Calu3 (cell line): ENCODE measurements at places on chromosomes 5 and 9. TPM values are rescaled to one million over a fixed set of nuclear protein-coding genes. Genes with fewer than 3 reads are reported as not detected.

The COL15A1 gene
- not detected in 2 replicates for total RNA-seq

The HOMER1 gene
- total RNA-seq = 26.6 and 32.5 TPM in 2 replicates

The AOPEP gene
- 89.5 and 90.2 TPM in 2 replicates for total RNA-seq

DNA sequence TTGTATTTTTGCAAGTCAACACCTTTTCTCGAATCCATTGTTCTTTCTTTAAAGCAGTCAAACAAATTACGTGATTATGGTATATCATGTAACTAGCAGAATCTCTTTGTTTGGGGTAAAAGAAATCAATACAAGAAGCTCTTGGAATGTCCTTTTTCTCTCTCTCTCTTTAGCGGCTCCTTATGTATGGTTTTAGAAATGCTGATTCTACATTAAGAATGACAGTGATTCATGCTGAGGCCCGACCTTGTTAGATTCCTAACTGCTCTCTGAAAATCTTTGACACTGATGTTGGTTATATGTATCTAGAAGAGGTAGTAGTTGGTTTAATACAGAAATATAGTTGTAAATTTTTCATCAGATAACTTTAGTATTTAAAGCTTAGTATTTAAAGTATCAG lies 76.4 kb downstream of the SNX24 start:
- no peak for DNase-seq

The FAM78A gene
- not detected in 2 replicates for total RNA-seq

- no peak for DNase-seq
Observed at GRCh38 chr5:1478271-1479035, 33.2 kb upstream of the SLC6A3 start.

GRCh38 chr9:125889476-125890419 lies 142.6 kb downstream of the PBX3 start:
- DNase-seq = peak; percentile 4

The CD72 gene
- 0.38 and 0.73 TPM in 2 replicates for total RNA-seq

DNA sequence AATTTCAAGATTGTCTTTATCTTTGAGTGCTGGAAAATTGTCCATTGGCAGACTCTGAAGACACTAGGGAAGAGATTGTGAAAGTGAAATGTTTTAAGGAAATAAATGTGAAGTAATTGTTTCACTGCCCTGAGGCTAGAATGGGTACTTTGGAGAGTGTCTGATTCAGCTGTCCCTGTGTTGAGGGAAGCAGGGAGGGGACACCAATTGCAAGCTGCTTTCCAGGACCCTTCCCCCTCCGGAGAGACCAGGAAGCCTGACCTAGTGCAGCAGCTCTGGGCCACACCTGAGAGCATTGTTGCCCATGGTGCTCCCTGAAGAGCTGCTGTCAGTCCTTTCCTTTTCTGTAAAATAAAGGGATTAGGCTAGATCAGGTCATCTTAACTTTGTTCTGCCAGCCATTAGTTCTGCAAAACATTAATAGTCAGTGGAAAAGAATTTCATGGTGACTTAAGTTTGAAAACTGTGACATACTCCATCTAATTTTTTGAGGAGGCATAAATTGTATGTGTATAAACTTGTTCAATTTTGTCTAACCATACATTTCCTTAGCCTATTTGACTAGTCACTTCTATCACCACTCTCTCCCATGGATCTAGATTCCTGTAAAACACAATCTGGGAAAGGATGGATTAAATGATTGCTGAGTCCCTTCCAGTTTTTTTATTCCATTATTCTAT lies 18.8 kb downstream of the MAP1B start:
- peak; percentile 10 for DNase-seq

The ABHD17B gene
- 16.5 and 17.3 TPM in 2 replicates for total RNA-seq

The GPR150 gene
- 0.17 and 0.24 TPM in 2 replicates for total RNA-seq

The LCN6 gene
- total RNA-seq = not detected in 2 replicates

- DNase-seq = no peak
Observed at GRCh38 chr5:81717860-81718259, 33.0 kb downstream of the SSBP2 start.

The ADAMTS13 gene
- total RNA-seq = 4.7 and 5.8 TPM in 2 replicates

DNA sequence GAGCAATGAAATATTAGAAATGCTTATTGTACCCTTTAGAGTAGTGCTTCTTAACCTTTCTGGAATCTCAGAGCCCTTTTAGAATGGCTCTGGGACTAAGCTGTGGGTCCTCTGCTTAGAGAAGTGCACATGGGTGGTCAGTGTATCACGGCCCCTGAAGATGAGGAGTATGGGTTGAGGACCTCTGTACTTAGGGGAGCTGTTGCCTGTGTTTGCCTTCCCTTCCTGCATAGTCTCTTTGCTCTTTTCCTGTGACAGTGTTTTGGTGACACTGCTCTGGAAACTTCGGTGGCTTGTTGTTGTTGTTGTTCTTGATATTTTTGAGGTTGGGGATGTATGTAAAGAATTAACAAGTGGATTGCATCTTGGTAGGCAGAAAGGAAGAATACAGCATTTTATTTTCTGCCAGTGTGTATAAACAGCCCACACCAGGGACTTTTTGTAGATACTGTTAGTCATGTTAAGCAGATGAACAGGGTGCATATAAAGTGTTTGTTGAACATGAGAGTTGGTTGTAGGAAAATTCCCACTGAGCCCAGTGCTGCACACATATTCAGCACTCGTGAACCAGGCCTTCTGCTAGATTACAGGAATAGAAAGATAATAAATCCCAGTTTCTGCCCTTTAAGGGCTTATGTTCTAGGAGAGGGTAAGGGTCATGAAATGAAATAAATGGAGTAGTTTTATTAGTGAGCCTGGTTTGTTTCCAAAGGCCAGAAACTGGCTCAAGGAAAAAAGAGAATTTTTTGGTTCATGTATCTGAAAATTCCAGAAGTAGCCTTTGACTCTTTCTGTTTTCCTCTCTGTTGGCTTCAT lies 199.7 kb downstream of the ARHGAP26 start:
- no peak for DNase-seq

The DAB2 gene
- total RNA-seq = 9.5 and 12.4 TPM in 2 replicates

DNA sequence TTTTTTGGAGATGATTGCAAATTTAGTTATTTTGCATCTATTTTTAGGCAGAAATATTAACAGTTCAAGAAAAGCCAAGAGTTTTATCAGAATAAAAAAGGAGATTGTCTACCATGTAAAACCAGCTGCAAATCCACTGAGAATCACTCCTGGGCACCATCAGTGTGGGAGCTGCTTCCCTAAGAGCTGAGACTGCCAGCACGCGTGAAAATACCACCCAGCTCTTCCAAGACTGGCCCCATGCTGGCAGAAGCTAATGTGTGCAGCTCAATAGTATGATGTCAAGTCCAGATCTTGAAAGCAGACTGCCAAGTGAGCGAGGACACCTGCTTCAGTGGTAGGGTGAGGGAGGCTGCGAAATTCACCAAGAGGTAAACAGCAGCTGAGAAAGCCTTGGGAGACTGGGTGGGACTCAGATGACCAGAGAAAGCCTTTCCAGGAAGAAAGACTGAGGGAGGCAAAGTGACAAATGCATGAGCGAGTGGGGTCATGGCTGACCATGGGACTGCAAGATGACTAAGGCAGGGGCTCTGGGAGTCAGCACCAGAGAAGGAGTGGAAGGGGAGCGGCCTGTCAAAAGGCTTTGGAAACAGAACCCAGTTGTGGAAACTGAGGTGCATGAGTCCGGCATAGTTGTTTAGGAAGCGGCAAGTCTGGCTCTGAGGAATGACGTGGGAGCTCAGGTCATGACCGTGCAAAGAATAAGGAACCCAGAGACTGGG lies 200.9 kb downstream of the GADD45G start:
- no peak for DNase-seq

The ALDH7A1 gene
- total RNA-seq = 78.0 and 108 TPM in 2 replicates

The INIP gene
- 18.7 and 23.2 TPM in 2 replicates for total RNA-seq

DNA sequence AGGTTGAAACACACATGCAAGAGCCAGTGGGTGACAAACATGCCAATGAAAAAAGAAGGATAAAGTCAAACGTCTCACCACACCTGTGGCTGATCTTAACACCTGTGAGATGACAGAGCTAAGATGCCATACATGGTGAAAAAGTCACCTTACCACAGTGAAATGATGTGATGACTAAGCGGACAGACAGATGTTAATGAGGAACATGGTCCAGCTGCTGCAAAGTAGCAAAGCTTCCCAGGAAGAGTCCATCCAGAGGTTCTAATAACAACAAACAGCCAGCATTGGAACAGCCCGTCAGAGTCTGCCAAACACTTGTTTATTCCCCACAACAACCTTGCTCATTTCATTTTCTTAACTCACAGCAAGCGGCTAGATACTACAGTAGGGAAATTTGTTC lies 1.9 kb downstream of the KIAA1191 start:
- no peak for DNase-seq

The DMRT3 gene
- not detected in 2 replicates for total RNA-seq

The KIF4B gene
- not detected in 2 replicates for total RNA-seq

DNA sequence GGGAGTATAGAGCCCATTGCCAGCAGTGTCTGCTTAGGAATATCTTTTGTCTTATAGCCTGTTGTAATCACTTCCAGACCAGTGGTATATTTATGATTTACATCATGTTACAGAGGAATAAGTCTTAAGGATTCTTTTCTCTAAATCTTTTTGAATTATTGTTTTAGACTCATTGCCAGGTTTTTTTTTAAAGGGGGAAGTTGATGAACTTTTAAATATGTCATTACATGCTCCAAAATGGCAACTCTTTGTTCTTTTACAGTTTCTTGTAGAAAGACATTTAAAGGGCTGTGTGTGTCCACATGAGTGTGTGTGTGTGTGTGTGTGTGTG lies 59.4 kb upstream of the NFIB start:
- DNase-seq = no peak

DNA sequence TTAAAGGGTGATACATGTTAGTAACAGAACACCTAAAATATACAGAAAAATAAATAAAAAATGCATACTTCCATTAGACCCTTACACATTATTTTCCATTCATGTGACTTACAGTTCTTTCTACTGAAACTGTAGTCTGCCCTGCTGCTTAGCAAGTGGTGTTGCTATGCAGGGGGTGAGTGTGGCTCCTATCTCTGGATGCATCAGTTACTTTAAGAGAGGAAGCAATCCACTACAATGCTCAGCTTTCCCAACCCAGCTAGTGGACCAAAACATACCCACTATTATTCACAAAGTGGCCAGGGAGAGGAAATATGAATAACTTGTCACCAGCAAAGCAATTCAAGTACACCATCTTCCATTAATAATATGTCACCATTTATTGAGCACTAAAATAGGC lies 121.8 kb downstream of the DOCK2 start:
- no peak for DNase-seq

The SAXO1 gene
- 0.29 TPM in 1 of 2 replicates, not detected in the other for total RNA-seq

DNA sequence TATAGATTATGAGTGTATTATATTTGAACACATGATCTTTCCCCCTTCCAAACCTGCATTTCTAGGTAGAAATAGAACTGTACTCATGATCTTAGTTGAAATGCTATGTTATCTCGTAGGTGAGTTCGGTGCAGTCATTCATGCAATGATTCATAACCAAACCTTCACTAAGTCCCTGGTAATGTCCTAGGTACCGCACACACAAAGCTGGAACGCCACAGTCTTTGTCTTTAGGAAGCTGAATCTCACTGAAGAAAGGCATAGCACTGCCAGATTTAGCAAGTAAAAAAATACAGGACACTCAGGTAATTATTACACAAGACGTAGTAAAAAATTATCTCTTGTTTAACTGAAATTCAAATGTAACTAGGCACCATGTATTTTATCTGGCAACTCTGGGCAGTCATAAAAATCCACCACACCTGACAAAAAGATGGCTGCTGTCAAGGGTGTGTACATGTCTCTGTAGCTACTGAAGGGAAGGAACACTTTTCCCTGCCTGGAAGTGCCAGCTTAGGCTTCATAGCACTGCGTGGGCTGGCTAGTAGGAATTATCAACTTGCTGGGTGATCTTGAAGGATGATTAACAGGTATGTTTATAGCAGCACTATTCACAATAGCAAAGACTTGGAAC lies 28.0 kb upstream of the TXN start:
- DNase-seq = no peak
